H1 (cell line): ENCODE measurements at places on chromosomes 4 and X.

DNA sequence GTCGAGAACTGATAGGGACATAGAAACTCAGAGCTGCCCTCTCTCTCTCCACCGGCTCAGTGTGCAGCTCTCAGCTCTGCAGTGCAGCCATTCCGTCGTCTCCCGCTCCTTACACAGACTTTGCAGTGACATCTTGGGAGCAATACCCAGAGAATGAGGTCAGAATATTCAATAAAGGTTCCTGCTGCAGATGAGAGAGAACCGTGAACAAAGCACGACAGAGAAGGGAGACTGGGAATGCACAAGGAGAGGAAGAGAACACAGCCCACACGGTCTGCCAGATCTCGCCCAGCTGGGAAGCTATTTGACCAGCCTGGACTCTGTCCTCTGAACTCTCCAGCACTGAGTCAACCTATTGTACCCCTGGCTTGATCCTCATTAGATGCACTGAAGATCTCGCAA, 118.0 kb upstream of the PPARGC1A start:
- DNase-seq: no peak

GRCh38 chr4:21792736-21793135, 155.8 kb downstream of the KCNIP4 start:
- no peak for DNase-seq

DNA sequence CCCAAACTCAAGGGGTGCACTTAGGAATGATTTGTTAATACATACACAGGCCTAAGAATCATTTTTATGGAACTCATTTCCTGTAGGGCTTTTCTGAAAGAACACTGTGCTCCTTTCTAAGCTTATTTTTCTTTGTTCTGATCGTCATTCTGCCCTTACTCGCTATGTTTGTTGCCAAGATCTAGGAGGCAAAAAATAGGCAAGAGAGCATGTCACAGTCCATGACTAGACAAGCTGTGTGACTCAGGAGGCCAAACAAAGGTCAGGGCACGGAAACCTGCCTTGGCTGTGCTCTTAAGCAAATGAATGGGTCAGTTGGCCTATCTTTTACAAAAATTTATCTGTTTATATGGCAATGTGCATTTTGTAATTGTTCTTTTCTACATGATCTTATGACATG, 42.5 kb upstream of the C1GALT1C1 start:
- DNase-seq: no peak

DNA sequence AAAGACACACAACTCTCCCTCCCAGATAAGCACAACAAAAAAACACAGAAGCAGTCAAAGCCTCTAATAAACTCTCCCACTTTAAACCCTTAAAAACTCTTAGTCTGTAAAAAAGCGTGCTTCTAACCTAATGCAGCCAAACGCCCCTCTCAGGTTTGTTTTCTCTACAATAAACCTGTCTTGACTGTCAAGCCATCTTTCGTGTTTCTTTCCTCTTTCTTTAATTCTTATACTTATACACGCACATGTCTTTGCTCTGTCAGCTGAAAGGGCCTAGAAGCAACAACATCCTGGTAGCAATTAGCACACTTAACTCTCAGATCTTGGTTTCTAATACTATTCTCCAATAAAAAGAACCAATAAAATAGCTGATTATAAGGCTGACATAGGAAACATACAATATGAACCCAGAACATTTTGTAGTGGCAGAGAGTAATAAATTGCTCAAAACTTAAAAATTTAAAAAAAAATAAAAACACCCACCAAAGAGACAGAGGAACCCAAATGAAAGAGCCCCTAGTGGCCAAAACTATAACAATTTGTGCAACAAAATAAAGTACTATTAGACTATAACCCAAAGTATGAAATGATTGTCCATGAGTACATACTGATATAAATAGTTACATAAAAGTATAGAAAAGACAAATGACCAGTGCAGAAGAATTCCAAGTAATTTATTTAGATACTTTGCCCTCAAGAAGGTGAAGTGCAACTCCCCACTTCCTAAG, 440.4 kb upstream of the ADGRL3 start:
- no peak for DNase-seq

DNA sequence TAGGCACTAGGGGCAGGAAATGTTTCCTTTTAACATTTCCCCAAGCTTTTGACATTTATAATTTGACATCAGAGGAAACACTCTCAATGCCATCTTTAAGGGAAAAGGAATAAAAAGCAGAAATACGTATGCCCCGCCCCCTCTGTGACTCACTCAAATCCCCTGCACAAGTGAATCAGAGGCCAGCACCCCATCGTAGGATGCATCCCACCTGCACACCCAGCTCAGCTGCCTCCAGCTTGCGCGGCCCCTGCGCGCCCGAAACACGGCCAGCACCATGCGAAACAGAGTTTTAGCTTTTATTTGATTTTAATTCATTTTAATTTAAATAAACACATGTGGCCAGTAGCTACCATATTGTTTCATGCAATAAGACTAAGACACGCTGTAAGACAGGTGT, 29.5 kb downstream of the ABLIM2 start:
- no peak for DNase-seq

DNA sequence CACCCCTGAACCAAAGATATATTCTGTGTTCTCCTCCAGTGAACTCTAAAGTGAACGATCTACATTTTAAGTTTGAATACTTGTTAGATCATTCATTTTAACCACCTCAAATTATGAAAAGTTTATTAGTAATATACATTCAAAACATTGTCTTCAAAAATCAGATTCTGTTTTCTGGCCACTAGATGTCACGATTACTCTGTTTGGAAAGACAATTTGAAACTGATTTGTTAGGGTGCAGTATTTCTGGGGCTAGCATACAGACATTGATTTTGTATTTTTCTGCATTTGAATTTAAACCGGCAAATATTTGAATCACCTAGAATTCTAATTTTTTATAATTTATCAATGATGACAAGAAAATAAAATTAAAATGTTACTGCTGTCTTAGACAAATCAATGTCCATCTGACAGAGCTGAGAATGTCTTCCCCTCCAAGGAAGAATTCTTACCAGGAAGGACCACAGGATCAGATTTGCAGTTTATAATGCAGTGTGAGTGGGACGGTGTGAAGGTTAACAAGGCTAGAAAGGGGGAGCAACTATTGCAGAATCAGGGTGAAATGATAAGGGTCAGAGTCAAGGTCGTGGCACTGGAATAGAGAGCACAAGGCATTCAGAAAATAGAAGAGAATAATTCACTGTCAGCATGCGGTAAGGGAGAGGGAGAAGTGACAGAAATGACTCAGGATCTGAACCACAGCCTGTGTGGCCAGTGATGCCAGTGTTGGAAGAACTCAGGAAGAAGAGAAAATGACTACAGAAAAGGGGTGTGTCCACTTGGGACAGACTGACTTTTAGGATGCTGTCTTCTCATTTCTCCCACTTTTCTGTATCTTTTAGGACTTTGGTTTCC, 91.6 kb downstream of the ANXA10 start:
- no peak for DNase-seq

GRCh38 chrX:40245488-40246071, 147.8 kb upstream of the BCOR start:
- no peak for DNase-seq

- DNase-seq: no peak
Measured at GRCh38 chr4:113469926-113470325, 291.6 kb downstream of the CAMK2D start.

- no peak for DNase-seq
Measured at GRCh38 chr4:86970447-86971354, 35.9 kb downstream of the AFF1 start.

DNA sequence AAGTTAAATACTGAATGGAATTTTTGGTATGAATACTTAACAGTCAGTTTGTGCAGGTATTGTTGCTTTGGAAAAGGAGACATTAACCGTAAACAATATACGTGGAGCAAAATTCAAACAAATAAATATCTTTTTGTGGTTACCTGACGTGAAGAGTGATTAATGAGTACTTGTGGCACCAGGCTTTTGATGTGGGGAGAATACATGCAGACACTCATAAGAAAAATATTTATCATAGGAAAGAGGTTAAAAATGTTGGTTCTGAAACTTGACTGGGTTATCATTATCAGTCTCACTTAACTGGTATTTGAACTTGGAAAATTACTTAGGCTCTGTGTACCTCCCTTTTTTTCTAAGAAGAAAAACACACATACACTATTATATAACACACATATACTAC, 136.4 kb upstream of the NDST4 start:
- DNase-seq: no peak

DNA sequence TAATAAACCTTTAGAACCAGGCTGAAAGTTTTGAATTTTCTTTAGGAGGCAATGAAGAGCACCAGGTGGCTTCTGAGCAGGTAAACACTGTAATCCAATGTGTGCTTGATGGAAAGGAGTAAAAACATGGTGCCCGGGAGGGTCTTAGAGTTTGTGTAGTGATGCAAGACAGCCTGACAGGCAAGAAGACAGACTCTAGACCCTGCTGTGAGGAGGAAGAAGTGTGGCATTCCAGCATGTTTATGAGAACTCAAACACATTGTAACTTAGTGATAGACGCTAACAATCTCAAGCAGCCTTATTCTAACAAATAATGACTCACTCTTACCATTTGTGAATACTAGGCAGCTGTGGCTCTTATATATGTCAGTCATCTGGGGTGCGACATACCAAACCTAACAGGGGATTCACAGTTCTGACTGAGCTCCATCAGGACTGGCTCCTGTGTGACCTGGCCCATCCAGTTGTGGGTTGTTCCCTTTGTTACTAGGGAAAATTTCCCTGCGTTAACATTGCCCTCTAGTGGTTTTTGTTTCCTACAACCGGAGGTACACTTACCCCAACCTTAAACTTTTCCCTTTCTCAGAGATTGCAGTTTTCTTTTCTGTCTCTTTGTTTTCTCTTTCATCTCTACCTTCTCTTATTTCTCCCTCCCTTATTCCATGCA, 53.8 kb downstream of the VSIG4 start:
- DNase-seq: no peak

DNA sequence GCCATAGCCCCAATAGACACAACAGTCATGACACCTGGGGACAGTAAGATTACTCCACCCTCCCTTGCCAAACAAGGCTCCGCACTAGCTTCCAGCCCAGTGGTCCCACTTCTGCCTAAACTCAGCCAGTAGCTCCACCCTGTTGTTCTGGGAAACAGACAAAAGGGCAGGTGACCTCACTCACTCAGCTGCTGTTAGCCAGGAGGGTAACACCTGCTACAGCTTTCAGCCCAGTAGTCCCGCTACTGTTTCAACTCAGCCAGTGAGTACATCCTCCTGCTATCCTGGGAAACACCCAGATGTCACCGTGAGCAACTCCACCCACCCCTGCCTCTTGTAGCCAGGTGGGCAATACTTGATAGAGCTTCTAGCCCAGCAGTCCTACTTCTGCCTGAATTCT, 162.7 kb upstream of the CPXCR1 start:
- no peak for DNase-seq

DNA sequence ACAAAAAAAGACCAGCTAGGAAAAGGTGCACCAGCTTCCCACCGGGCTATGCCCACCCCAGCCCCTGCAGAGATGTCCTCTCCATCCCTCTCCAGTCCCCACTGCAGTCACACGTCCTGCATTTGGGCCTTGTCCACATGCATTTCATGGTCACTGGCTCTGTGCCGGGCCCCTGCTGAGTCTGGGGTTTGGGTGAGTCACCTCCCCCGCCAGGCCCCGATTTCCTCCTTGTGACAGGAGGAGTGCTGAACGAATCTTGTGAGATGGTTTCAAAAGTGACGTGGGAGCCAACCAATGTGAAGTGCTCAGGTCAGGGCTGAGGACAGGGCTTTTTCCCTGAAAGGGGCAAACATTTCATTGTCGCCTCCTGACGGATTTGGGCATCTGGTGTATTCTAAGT, 7.1 kb downstream of the CPZ start:
- no peak for DNase-seq

DNA sequence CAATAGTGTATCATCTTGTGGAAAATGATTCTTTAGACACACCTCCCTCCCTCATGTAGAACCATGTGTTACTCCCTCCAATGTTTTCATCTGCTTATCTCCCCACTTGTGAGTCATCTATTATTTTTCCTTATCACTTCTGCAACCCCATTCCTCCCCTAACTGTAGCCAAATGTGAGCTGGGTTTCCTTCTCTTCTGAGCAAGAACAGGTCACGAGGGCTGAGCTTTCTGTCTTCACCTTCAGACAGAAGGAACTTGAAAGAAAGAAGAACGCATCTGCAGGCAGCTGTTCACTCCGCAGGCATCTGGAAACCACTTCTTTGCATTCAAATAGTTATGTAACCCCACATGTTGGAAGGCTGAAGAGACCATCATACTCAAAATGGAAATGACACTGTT, 1.8 kb downstream of the PPP1R2C start:
- DNase-seq: no peak

- DNase-seq: no peak
Measured at GRCh38 chr4:108174856-108175255, 6.1 kb upstream of the LEF1 start.

DNA sequence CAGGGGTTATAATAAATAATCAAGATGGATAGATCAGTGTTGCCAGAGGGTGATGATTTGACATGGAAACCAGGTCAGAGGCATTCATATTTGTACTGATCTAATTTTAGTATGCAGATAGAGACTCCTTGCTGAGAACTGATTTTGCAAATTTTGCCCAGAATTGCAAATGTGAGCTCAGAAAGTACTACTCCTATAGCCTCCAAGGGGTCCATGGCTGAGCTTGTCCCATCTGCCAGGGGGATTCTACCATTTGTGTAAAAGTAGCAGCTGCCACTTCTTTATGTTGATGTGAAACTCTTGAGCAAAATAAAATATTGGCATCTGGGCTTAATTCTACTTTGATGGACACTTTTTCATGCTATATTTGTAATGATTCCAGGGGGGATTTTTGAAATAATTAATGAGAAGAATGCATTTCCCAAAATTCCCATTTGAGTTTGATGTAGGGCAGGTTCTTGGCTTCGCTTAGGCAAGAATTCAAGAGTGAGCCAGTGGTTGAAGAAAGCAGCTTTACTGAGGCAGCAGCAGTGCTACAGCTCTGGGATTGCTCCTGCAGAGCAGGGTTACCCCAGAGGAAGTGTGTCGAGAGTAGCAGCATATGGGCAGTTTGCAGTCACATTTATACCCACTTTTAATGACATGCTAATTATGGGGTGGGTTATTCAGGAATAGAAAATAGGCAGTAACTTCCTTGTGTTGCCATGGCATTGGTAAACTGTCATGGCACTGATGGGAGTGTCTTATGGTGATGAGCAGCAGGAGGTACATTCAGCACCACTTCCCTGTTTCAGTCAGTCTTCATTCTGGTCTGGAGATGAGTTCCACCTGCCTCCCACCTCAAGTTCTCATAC, 38.7 kb upstream of the DCLK2 start:
- no peak for DNase-seq

GRCh38 chrX:49925176-49925575, 2.8 kb downstream of the CLCN5 start:
- no peak for DNase-seq

GRCh38 chrX:45758738-45759397, 558.2 kb upstream of the DIPK2B start:
- no peak for DNase-seq

GRCh38 chr4:49032440-49033161, 46.5 kb downstream of the CWH43 start:
- peak; percentile 55 for DNase-seq
